ENCODE measurements at places on chromosomes 1 and 21. TPM values are rescaled to one million over a fixed set of nuclear protein-coding genes. Genes with fewer than 3 reads are reported as not detected.

GRCh38 chr1:235160383-235160956 is 580 bp downstream of the RBM34 start:
- no peak for DNase-seq

DNA sequence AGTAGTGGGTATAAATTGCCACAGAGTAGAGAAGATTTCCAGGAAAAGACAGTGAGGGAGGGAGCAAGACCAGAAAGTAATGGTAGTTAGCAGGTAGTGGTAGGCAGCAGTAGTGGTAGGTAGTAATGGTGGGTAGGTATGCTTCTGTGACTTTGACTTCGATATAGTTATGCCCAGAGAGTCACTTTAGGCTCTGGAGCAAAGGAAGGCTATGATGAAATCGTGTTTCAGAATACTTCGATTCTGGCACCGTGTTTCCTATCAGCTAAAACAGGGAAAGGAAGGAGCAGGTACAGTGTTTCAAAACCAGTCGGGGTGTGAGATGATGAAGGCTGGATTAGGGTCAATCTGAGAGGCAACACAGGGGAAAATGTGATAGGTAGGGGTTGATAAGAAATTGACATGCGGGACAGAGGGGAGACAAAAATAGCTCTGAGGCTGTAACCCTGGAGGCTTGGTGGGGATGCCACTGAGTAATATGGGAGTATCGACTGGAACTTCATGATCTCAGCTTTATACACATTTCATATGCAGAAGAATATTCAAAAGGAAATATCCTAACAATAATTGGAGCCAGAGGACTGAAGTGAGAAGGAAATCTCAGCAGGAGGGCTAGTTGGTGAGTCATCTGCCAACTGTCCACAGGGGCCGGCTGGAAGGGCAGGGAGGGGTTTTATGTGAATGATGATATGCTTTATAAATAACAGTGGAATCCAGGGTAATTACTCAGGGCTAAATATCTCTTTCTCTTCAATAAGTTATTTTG is 25.2 kb upstream of the TRIM45 start:
- no peak for DNase-seq

DNA sequence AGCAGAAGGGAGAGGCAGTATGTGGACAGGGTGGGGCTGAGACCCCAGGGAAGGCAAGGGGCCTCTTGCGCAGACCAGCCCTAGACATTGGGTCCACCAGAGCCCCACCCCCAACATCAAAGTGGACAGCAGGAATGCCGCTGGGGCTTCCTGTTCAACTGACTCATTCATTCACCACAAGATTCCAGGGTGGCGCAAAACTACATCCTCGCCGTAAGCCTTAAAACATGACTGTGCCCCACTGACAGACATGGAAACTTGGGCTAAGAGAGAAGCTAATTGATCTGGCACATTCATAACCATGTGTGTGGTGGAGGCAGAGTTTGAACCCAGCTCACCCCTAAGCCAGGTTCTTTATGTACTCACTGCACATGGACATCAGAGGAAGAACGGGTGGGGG is 14.0 kb downstream of the COL16A1 start:
- DNase-seq, result no peak

- no peak for DNase-seq
Observed at GRCh38 chr1:86423873-86424272, at the start of gene CLCA2. TSS of gene CLCA2 (plus strand) at chr1:86424171. CDS start at chr1:86424248, 77 bp downstream.

GRCh38 chr1:68173936-68174737 is 58.2 kb downstream of the WLS start:
- no peak for DNase-seq

DNA sequence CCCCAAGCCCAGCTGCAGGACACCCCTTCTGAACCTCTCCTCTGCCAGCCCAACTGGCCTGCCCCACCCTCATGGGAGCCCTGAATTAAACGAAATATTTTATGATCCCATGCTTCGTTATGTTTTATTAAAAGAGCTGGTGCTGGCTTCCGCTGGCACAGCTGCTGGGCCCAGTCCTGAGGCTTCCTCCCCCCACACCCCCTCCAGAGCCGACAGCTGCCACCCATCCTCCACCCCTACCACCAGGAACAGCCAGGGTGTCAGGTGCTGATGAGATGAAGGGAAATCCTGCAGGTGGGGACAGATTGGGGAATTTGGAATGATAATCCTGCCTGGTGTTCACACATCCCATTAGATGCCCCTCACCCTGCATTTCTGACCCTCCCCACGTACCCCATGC is 19.0 kb downstream of the IGSF21 start:
- no peak for DNase-seq

DNA sequence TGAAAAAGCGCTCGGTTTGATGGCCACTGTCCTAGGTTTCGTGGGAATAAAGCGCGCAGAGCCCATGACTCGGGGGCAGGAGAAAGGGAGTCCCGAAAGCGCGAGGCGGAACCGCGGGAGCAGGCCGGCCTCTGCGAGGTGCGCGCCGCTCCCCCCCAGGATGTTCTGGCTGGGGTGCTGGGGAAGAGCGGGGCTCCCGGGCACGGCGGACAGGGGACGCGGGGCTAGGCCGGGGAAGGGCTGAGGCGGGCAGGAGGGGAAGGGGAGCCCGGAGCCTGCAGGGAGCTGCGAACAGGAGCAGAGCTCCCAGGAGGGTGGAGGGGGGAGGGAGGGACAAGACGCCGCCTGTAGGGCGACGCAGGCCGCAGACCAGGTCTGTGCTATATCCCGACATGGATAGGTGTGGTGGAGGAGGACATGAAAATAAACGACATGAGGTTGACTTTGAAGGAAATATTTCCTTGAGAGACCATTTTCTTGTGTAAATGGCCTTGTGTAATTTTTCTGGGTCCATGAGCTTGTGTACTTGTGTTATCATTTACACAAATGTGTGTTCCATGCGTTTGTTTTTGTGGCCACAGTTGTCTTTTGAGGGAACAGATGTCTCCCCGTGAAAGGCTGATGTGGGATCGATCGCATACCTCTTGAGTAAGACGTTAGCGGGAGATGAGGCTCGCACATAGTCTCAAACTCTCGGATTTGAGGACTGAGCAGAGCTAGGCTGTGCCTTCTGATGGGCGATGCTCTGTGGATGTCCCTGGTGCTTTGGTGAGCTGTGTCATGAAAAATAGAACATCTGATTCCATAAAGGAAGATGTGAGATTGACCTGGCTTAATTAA is 1.3 kb downstream of the PCNT start:
- peak; percentile 74 for DNase-seq

- DNase-seq, result no peak
Observed at GRCh38 chr1:209493559-209493958, 90.0 kb upstream of the CAMK1G start.

DNA sequence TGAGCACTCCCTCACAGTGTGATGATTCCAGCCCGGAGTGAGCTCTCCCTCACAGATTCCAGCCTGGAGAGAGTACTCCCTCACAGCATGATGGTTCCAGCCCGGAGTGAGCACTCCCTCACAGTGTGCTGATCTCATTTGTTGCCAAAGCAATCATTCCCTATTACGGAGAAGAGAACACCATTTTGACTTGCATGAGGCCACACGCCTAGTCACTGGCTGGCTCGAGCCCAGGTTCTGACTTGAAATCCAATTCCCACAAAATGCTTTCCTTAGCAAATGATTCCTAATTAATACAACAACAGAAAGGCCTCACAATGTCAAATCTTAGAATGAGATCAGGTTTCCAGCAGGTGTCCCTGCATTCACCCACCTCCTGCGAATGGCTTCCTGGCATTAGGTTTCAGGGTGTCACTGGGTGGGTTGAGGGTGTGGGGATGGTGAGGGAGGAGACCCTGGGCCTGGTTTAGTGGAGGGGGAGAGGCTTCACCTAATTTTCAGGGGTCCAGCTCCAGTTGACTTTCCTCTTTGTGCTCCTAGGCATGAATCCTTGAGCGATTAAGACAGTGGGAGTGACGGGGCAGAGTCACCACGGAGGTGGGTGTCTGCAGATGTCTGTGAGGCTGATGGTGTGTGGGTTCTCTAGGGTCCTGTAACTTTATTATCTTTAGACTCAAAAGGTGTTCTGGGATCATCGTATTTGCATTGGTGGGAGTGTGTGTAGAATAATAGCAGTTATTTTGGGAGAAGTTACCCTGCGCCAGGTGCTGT is 158.5 kb downstream of the KCNJ6 start:
- DNase-seq, result no peak

GRCh38 chr1:214419650-214420049 is 131.8 kb downstream of the PTPN14 start:
- no peak for DNase-seq

GRCh38 chr1:147072482-147073432 is 99.5 kb downstream of the PRKAB2 start:
- DNase-seq, result no peak

DNA sequence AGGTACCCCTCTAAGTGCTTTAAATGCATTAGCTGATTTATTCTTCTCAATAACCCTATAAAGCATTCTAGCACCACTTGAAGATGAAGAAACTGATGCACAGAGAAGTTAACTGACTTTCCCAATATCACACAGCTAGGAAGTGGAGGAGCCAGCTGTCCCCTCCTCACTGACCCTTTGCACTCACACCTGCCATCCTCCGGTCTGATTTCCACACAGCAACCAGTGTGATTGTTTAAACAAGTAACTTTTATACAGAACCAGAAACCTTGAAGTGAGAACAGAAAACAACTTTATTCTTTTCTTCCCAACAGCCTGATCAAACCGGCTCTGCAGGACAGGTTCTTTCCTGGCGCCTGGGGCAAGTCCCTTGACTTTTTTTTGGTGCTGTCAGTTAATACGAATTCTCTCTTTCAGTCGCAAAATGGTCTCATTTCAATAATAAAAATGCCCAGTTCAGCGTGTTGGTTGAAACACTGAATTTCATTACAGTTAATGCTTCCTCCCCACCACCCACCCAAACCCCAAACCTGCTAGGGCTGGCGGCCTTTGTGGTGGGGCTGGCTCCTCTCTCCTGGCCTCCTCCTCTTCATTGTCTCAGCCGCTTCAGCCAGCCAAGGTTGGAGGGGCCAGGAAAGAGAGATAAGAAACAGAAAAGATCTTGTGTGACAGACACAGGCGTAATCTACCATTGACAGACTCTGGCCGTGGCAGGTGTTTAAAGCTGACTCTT is 26.4 kb upstream of the EEIG2 start:
- DNase-seq, result no peak

DNA sequence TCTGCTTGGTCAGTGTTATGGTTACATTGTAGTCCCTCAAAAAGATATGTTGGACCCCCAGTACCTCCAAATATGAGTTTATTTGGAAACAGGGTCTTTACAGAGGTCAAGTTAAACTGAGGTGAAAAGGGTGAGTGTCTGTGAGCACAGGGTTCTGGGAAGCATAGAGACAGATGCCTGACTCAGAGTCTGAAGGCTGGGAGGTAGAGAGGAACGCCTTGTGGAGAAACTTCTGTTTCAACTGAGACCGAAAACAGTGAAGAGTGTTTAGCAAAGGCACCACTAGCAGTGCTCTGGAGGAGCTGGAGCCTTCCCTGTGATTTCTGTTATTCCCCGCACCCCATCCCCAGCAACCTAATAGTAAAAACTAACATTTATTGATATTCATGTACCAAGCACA is 65.2 kb upstream of the LRRC8D start:
- DNase-seq, result no peak

- DNase-seq, result no peak
Observed at GRCh38 chr1:27572679-27573426, 31.1 kb downstream of the AHDC1 start.

GRCh38 chr21:28883931-28884330 is 108.7 kb downstream of the LTN1 start:
- DNase-seq, result no peak

DNA sequence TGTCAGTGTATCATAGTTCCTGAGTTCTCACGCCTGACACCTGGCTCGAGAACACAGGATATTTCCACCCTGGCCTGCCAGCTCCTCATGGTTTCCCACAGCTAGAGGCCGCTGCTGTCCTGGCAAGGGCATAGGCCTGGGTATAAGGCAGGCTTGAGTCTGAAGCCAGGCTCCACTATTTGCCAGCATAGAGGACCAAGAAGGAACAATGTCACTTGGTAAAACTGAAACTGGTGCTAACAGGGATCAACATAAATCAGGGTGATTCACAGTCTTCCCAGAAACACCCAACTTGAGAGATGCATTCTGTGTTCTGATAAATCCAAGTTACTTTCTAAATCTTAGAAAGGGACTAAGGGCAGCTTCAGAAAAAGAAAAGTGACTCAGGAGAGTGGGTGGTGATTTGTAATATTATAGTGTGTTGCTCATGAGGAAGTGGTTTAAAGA is 6.9 kb upstream of the S100A2 start:
- no peak for DNase-seq

- DNase-seq, result no peak
Observed at GRCh38 chr1:232766241-232766890, 38.9 kb upstream of the MAP10 start.

- DNase-seq, result no peak
Observed at GRCh38 chr1:83959824-83960498, 39.0 kb downstream of the TTLL7 start.

- DNase-seq, result no peak
Observed at GRCh38 chr21:45894906-45895777, 86.4 kb upstream of the COL6A1 start.

KIF17 gene
- total RNA-seq, result 2.1 TPM

COL6A2 gene
- total RNA-seq, result 114 TPM

GBP7 gene
- total RNA-seq, result not detected

FABP3 gene
- 18.8 TPM for total RNA-seq

PTPN22 gene
- total RNA-seq, result not detected

SCAF4 gene
- total RNA-seq, result 38.8 TPM

MAB21L3 gene
- 0.40 TPM for total RNA-seq

KCNE1 gene
- 0.51 TPM for total RNA-seq

FAM110D gene
- total RNA-seq, result 0.38 TPM

CHI3L2 gene
- total RNA-seq, result 3.4 TPM

FLG2 gene
- not detected for total RNA-seq
